ENCODE measurements at places on chromosomes 16 and 17.

DNA sequence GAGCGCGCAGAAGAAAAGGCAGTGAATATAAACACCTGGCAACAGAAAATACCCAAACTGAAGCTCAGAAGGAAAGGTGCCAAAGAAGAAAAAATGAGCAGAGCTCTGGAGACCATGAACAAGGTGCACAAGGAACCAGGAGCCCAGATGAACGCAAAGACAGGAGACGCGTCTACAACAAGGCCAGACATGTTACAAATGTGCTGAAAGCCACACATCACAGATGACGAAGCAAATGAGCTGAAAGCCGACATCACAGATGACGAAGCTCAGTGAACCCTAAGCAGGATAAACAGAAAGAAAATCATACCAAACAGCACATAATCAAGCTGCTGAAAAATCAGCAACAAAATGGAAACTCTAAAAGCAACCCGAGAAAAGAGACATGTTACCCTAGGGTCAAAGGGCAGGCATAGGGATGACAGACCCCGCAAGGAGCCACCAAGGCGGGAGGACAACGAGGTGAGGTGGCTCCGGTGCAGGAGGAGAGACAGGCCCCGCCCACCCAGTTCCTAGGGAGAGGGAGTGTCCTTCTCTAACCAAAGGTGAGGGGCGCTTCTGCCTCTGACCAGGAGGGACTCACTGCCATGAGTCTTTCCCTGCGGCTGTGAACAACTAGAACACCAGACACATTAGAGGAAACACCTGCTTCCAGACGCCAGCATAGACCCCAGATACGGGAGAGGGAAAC lies 39.1 kb downstream of the CCDC57 start:
- DNase-seq = no peak

DNA sequence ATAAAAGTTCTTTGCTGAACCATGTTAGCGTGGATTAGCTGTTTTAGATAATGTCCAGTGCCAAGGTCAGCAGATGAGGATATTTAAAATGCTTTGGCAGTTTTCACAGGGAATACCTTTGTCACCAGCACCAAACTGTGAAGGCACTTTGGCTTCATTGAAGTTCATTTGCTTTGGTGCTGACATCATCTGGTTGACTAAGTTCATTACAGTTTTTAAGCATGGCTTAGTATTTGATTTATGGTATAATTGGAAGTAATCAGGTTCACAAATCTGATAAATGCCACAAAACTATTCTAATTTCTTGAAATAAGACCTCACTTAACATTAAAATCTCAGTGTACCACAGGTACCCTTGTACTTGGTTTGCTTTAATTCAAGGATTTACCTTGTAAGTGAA lies 4.3 kb downstream of the GID4 start:
- DNase-seq = peak; percentile 62

DNA sequence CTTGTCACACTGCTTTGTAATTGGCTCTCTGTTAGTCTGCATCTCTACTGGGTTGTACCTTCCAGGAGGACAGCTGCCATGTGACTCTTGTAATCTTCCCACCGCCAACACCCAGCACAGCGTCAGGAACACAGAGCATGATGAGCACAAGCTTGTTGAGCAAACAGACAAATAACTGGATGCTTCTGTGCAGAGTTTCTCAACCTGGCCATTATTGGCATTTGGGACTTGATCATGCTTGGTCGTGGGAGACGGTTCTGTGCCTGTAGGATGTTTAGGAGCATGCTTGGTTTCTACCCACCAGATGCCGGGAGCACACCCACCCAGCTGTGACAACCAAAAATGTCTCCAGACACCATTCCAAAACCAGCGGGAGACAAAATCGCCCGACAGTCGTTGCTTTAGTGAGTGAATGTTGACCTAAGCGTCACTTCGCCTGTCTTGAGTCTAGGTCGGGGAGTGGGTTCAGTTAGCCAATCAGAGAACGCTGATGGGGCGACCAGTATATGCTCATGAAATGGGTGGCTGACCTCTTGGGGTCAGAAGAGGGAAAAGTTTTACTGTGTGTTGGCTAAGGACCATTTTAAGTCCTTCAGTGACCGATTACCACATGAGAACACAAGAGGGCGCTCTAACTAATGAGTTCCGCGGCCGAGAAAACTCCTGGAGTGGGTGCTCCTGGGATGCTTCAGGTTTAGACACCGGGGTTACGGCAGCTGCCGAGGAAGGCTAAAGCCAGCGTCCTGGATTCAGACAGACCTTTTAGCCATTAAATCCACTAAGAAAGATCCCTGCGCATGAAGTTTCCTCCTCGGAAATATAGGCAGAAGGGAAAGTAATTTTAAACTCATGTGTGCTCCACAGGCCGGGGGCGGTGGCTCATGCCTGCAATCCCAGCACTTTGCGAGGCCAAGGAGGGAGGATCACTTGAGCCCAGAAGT lies 57.8 kb upstream of the TEX2 start:
- DNase-seq = peak; percentile 90

GRCh38 chr16:84916178-84916577 lies 95.2 kb downstream of the ZDHHC7 start:
- no peak for DNase-seq

DNA sequence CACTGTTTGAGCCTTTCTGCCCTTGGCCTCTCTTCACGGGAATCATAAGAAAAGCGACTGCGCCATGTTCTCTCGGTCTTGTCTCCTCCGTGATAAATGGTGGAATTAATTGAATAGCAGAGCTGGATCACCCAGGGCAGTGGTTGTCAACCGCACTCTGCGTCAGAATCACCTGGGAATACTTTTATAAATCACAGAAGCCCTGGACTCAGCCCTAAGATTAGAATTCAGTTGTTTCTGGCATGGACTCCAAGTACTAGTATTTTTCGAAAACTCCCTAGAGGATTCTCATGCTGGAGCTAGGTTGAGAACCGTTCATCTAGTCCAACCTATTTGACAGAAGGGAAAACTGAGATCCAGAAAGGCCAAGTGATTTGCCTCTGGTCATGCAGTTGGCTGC lies 64.1 kb downstream of the SPACA3 start:
- no peak for DNase-seq

DNA sequence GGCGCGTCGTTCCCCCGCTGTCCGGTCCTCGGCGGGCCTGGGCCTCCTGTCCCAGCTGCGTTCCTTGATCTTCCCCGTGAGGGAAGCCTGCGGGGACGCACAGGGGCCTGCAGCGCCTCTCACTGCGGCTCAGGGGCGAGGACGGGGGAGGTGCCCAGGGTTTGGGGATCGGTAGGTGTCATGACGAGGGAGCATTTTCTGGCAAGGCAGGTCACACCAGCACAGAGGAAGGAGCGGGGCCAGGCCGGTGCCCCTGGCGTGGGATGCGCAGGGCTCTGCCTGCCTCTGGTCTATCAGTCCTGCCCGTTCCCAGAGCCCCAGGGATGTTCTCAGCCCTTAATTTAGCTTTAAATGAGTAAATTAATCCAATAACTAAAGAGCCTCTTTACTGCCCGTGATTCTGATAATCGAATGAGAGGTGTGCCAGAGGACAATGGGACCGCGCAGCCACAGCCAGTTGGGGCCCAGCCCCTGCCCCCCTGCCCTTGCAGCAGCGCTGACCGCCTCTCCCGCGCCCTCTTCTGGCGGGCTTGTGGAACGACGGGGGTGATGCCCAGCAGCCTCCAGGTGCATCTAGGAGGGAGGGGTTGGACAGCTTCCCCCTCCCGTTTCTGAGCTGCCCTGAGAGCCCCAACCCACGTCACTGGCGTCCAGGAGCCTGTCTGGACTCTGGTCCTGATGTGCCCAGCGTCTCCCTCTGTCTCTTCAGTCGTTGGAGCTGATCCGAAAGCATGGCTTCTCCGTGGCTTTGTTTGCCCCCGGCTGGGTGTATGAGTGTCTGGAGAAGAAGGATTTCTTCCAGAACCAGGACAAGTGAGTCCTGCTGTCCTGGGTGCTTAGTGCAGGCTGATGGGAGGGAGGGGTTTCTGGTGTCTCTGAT lies 7.9 kb downstream of the ENGASE start:
- DNase-seq = peak; percentile 57

DNA sequence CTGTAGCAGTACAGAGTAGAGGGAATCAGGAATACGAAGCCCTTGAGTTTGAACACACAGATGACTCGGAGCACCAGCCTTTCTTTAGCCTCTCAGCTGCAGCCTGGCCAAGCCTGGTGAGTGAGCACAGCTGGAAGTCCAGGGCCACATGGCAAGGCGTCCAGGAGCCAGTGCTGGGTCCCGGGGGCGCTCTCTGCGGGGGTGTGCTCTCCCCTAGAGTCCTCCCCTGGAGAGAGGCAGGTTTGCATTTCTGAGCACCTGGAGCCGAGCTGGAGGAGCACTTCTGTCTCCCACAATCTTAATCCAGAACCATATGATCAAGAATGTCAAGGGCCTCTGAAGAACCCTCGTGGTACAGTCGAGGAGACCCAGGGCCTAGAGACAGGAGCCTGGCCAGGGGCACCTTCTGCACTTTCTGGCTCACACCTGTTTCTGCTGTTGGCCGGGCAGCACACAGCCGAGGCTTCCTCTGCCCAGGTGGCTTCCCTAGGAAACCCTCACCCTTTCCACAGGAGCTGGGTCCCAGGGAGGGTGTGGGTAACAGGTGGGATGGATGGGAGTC lies 78.3 kb downstream of the PLD6 start:
- no peak for DNase-seq

GRCh38 chr17:8905331-8905730 lies 37.9 kb upstream of the PIK3R6 start:
- DNase-seq = no peak

GRCh38 chr17:73856556-73856955 lies 212.3 kb upstream of the SDK2 start:
- DNase-seq = no peak

DNA sequence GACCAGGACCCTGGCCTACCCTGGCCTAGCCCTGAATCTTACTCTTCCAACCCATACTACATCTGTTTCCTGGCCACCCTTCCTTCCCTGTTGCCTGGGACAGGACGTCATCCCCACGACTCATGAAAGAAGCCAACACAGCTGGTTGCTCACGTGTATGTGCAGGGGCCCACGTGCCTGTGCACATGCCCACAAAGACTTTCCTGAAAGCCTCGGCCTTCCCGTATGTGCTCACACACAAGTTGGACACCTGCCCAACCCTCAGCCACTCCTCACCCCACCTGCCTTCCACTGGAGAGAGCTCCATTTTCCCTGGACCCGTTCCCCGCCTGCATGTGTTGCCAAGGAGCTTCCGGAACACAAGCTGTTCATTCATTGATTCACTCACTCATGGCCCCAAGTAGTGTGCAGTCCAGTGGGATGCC lies 7.0 kb downstream of the PLXDC1 start:
- no peak for DNase-seq

GRCh38 chr16:78002915-78003538 lies 19.3 kb upstream of the CLEC3A start:
- DNase-seq = peak; percentile 92

GRCh38 chr17:64573214-64573613 lies 66.4 kb downstream of the CEP95 start:
- DNase-seq = no peak

DNA sequence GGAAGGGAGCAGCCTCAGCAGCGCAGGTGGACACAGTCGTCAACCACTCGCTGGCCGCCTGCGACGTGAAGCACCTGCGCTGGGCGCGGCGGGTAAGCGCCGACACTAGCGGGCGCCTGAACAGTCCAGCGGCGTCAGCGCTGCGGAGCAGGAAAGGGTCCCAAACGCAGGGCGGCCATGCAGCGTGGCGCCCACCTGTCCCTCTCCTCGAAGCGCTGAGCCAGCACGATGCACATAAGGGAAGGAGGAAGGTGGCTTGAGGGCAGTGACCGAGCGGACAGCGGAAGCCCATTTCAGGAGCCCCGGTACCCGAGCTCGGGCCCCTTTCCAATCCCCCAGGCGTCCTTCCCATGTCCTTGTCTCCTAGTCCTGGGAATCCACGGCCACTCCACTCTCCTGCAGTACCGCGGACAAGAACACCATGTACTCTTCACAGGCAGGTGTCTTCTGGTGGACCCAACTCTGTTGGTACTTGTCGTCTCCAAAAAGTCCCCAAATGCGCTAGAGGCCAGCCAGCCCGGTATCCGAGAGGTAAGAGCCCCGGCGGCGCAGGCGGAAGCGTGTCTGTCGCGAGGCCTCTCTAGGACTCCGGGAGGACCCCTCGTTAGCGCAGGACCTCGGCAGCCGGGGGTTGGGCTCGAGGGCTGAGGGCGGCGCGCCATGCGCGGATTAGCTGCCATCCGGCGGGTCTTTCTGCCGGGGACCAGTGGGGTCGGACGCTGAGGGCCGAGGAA lies 14.4 kb downstream of the ZNF232 start:
- DNase-seq = no peak

- DNase-seq = no peak
These were observed 41.9 kb upstream of the KCNJ16 start for GRCh38 chr17:70033165-70033564.

- DNase-seq = no peak
These were observed 11.5 kb downstream of the CLUH start for GRCh38 chr17:2700030-2700490.

GRCh38 chr17:58317421-58318064 lies 11.1 kb downstream of the TSPOAP1 start:
- DNase-seq = peak; percentile 89

DNA sequence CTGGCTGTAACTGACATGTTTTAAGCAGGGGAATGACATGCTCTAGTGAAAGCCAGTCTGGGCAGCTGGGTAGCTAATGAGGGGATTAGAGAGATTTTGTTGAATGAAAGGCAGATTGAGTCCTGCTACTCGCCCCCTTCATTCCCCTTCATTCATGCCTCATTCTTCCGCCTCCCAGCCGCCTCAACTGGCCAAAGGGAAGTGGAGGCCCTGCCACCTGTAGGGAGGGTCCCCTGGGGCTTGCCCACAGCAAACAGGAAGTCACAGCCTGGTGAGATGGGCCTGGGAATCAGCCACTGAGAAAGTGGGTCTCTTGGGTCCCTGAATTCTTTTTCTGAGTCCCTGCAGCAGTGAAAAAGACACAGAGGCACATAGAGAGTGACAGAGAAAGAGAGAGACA lies 1.1 kb upstream of the CD19 start:
- no peak for DNase-seq

DNA sequence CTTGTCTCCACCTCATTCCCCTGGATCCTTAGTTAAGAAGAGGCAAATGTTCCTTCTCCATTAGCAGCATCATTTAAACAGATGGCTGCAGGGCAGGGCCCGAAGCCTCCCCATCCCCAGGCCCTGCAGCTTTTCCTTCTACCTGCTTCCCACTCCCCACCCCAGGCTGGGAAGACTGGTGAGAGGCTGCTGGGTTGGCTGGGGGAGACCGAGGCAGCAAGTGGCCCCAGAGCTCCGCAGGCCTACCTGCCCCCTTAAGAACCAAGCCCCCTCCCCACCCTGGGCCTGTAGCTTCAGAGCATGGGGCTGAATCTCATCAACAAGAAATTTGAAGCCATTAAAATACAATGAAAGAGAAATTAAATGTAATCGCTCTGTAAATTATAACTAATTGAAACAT lies 22.1 kb upstream of the RPL38 start:
- no peak for DNase-seq
